ENCODE measurements at places on chromosomes 6 and 20. TPM values are rescaled to one million over a fixed set of nuclear protein-coding genes. Genes with fewer than 3 reads are reported as not detected.

DNA sequence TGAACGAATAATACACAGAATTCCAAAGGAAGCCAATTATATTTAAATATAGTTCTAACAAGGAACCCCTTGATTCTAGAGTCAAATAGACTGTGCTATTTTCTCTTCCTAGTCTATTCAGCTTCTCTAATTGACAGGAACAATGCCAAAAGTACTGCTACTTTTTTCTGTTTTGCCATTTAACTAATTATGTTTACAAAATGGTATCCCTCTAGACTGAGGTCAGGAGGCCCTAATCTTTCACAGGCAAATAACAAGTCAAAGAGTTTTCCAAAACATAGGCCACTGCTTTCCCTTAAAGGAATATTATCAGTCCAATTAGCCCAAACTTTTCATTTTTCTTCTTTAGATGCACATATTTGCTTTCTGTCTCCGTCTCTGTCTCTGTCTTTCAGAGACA, 539.3 kb downstream of the RFPL4B start:
- DNase-seq, result no peak

The SPATS1 gene
- total RNA-seq, result not detected

DNA sequence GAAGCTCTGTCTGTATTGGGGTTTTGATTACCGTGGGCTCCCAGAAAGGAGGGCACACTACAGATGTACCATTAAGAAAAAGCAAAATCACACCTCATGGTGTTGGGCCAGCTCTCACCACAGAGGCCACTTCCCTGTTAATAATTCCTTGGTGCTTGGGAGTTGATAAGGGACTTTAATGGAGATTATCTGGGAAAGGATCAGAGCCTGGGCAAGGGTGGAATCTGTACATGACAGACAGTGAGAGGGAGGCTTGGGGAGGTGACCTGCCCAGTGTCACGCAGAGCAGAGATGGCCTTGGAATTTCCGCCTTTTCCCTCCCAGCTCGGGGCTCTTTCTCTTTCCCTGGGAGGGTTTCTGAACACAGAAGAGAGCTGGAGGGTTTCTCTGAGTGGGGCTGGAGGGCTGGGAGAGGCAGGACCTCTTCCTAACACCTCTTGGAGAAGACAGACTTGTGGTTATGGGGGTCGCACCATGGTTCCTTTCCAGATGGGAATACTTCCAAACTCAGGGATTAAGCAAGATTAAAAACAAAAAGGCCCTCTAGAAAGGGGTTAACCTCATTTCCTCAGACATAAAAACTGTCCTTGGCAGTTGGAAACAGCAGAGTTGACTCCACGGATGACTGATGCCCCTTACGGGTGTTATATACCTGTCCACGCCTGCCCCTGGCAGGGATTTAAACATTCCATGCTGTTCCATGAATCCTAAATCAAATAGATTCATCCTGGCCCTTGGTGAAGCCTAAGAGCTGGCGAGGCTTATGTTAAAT, 16.8 kb upstream of the KCNK16 start:
- DNase-seq, result no peak

The KIAA1755 gene
- total RNA-seq, result not detected

DNA sequence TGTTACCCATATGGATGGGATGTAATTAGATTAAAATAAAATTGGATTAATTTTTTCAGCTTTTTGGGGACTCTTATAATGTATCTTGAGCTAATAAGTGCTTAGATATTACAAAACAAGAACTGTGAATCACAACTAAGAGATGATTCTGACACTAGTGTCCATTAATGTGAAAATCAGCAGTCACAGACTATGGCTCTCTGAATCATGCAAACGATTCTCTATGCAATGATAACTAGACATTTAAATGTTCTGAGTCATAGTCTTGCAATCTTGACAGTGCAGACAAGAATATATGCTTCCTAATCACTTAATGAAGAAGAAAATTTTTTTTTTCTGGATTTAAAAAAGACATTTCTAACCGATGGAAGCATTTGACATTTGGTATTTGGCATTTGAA, 82.2 kb upstream of the OPRM1 start:
- no peak for DNase-seq

- no peak for DNase-seq
Observed at GRCh38 chr6:11386323-11386722, 151.2 kb upstream of the TMEM170B start.

- DNase-seq, result no peak
Observed at GRCh38 chr6:157644043-157644810, 178.8 kb upstream of the SNX9 start.

- DNase-seq, result no peak
Observed at GRCh38 chr6:16883414-16883813, 122.2 kb upstream of the ATXN1 start.

The ZNF165 gene
- total RNA-seq, result 0.34 TPM

- DNase-seq, result no peak
Observed at GRCh38 chr6:139341060-139341459, 33.4 kb downstream of the CITED2 start.

DNA sequence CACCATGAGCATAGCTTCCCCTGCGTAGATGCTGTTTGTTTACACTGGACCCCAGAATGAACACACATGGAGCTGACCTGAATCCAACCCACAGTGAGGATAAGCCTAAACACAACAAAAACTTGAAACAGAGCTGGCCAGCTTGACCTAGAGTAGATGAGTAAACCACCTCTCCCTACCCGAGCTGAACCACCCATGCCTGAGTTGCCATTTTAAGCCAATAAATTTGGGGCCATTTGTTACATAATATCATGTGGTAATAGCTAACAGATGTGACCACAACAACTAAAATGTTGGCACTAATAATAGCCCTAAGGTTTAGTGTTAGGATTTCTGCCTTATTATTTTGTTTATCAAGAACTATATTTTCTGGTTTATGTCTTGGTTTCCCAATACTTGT, 103.2 kb upstream of the GRIK2 start:
- no peak for DNase-seq

The TINAG gene
- not detected for total RNA-seq

- DNase-seq, result no peak
Observed at GRCh38 chr6:122077603-122078002, 321.8 kb upstream of the HSF2 start.
